ENCODE measurements at places on chromosomes 4 and X.

- no peak for DNase-seq
These were observed 5.2 kb downstream of the RPS4X start for GRCh38 chrX:72271812-72272211.

DNA sequence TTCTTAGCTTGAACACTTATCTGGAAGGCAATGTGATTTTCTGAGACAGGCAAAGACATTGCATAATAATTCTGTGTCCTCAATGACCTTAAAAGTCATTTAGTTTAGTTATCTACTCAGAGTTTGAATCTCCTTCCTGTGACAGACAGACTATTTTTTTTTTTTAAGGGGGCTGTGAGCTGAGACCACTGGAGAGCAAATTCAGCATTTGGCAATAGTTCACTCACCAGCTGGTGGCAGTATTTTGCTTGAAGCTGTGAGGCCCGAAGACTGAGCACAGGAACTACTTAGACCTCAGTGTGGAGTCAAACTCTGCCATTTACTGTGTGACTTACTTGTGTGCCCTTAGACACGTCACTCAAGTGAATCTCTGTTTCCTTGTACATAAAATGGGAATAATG lies 22.9 kb upstream of the CPE start:
- no peak for DNase-seq

- no peak for DNase-seq
These were observed 942 bp upstream of the APLN start for GRCh38 chrX:129655547-129656249.

DNA sequence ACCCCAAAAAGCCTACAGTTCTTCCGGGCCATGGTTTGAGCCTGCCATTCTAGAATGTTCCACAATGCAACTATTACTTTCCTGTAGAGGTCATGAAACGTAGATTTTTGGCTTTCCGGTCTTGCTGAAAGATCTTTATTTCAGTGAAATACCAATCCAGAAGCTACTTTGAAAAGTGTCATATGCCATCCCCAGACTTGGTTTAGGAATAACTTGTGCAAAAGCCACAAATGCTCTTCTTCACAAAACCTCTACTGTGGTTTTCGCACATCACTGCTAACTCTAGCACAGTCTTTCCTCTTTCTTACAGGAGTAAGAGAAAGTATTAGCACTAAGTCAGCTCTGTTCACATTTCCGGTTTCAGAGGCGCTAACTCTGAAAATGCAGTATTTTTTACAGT lies 12.7 kb upstream of the CD40LG start:
- DNase-seq, result peak; percentile 73

- no peak for DNase-seq
These were observed 14.0 kb upstream of the TTC29 start for GRCh38 chr4:146959692-146960091.

DNA sequence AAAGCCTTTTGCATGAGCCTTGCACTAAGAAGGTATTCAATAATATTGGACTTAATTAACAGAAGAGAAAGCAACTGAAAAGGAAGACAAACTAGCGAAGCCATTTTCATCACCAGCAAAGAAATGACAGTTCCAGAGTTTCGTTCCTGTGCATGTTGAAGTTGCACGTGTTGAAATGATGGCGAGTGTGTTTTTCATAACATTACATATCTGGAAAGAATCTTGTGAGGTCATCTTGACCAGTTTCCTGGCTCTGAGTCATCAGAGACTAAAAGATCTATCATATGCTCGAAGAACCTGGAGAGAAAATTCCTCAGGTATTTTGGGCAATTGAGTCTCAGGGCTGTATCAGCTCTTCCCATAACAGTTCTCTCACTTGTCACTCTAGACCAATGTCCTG lies 106.2 kb upstream of the MAML3 start:
- DNase-seq, result no peak
